ENCODE measurements at places on chromosomes 16 and 17.

- DNase-seq: no peak
Observed at GRCh38 chr16:68235108-68235886, 630 bp downstream of the ESRP2 start.

DNA sequence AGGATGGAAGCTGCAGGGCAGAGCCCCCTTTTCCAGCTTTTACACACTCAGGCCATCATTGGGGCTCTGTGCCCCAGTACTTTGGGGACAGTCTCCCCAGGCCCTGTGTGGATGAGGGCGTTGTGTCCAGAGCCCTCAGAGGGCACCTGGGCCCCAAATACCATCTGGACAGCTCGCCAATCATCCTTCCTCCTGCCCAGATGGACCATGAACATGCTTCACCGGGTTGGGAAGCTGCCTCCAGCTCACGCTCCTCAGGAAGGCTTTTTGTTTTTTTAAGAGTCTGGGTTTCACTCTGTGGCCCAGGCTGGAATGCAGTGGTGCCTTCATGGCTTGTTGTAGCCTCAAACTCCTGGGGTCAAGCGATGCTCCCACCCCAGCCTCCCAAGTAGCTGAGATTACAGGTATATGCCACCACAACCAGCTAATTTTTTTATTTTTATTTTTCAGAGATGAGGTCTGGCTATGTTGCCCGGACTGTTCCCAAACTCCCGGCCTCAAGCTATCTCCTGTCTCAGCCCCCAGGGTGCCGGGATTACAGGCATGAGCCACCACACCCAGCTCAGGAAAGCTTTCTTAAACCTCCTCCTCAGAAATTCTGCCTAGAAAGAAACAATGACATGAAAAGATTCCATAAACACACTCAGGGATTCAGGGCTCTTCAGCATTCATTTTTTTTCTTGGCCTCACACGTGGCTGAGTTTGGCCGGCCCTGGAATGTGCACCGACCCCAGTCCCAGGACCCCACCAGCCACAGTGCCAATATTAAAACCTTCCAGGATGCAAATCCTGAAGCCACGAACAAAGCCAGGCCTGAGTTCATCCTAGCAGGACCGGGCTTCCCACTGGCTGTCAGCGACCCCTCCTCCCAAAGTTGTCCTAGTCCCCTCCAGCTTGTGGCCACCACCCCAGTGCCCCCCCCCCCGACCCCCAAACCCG is 27.4 kb upstream of the ZNF423 start:
- DNase-seq: no peak

GRCh38 chr17:17048106-17048505 is 5.8 kb downstream of the MPRIP start:
- no peak for DNase-seq

- no peak for DNase-seq
Observed at GRCh38 chr17:35856603-35857002, 12.1 kb downstream of the HEATR9 start.

DNA sequence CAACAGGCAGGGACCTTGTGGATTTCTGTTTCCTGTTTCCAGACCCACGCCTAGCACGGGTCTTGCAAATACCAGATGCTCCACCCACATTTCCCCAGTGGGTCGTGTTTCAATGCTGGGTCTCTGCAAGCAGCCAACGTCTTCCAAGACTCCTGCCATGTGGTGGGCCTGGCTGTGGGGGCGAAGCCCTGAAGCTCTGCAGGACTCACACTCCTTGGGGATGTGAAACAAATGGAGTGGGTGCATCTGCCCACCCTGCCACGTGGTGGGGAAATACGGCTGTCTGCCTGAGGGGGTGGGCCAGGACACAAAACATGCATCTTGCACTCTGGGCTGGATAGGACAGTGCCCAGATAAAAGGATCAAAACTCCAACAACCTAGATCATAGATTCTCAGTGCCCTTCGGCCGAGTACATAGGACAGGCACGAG is 32.6 kb downstream of the FA2H start:
- DNase-seq: no peak

- no peak for DNase-seq
Observed at GRCh38 chr16:49575346-49576172, 202.0 kb downstream of the C16orf78 start.

DNA sequence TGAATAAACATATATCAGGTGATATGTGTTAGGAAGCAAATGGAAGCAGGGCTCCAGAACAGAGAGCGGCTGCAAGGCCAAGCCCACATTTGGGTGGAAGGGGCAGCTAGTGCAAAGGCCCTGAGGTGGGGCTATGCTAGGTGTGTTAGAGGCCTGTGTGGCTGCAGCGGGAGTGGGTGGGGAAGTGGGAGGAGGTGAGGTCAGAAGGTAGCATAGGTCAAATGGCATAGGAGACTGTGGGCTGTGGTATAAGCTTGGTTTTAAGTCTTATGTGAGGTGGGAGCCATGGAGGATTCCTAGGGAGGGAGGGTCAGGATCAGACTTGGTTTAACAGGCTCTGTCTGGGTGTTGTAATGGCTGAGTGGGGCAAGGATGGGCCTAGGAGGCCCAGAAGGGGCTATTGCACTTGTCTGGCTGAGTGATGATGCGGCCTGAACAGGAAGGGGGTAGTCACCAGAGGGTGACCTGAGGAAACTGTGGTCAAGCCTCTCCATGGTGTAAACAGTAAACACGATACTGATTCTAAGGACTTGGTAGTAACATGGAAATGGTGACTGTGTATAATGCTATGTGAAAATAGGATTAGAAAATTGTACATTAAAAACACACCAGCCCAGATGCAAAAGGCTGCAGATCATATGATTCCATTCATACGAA is 31.1 kb downstream of the RAI1 start:
- DNase-seq: no peak

DNA sequence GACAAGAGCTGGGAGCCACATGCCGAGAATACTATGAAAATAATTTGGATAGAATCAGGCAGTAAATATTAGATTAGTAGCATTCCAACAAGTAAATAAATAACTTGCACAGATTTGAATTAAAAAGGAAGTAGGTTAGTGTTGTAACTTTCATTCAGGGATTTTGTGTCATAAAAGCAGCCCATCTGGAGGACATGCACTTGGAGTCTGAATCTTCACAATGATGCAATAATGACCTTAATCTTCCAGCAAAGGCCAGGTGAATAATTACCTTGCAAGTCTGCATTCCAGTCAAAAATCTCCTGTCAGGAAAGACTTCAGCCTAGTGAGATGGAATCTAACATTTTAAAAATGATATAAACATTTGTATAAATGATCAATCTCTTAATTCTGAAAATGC is 518.1 kb downstream of the KCNJ2 start:
- DNase-seq: no peak

GRCh38 chr17:4297351-4297750 is 33.6 kb upstream of the ANKFY1 start:
- DNase-seq: no peak

GRCh38 chr17:82924812-82925211 is 85.0 kb upstream of the ZNF750 start:
- DNase-seq: no peak

Data from cerebellar nuclear complex (tissue), 1 donor.